ENCODE measurements at places on chromosomes 13 and 19.

DNA sequence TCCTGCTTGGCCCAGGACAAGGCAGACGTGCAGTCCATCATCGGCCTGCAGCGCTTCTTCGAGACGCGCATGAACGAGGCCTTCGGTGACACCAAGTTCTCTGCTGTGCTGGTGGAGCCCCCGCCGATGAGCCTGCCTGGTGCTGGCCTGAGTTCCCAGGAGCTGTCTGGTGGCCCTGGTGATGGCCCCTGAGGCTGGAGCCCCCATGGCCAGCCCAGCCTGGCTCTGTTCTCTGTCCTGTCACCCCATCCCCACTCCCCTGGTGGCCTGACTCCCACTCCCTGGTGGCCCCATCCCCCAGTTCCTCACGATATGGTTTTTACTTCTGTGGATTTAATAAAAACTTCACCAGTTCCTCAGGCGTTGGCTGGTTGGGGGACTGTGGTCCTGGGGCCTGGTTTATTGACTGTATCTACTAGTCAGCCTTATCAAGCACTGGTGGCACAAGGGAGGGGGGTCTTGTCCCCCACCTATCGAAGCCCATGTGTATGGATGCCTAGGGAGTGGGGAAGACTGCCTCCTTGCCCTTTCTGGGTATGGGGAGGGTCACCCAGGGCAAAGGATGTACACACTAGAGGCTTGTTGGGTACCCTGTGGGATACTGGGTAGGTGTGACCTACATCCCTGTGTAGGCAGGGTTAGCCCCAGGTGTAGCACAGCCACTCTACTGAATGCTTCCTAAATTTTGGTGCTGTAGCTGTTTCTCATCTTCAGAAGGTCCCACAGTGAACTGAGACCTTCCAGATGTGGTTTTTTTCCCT, 4.4 kb downstream of the CHMP2A start:
- DNase-seq, result no peak

GRCh38 chr19:47239152-47239551, 8.2 kb upstream of the BBC3 start:
- DNase-seq, result no peak

DNA sequence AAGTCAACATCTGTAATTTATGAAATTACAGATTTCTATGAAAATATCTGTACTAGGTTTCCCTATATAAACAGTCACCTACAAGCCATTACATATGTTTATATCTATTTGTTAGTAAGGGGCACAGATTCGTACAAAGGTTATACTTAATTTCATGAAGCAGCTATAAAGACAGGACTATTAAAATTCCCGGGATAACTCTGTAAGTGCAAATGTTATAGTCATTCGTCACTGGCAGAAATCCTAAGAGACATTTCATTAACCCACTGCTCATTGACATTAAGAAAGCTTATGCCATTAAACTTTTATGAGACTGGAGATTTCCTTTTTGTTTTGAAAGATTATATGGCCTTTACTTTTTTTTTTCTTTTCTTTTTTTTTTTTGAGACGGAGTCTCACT, 122.9 kb downstream of the MYO16 start:
- DNase-seq, result no peak

DNA sequence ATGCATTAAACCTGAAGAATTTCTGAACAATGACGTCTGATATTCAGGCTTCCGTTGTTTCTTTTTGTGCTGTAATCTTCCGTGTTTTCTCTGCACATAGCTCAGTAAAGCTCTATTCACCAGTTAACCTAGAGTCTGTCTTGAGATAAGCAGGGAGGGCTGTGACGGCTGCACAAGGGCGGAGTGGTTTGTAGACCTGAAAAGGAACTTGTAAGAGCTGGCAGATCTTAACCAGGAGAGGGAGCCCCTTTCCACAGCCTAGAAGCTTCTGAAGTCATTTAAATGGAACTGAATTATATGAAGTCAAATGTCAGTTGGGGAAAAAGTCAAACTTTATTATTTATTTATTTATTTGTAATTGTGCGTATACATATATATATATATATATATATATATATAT, 27.5 kb downstream of the DPRX start:
- no peak for DNase-seq

GRCh38 chr19:21084343-21084742, 2.3 kb downstream of the ZNF714 start:
- DNase-seq, result no peak

DNA sequence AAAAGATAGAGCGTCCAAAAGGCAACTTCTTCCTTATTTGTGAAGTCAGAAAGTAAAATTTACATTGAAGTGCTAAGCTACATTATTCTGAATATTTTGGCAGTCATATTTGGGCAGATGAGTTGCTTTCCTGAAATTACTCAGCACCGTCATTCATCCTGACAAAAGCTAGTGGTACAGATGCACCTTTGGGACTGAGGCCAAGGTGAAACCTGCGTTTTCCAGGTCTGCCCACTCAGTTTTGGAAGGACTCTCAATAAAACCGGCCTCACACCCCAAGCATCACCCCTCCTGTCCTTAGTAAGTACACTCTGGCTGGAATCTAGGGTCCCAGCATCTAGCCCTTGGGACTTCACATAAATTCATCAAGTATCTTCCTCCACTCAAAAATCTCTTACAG, 187.5 kb downstream of the TM9SF2 start:
- no peak for DNase-seq

- no peak for DNase-seq
These were observed 37.1 kb upstream of the MEDAG start for GRCh38 chr13:30868799-30869470.

GRCh38 chr19:35518313-35518712, 4.9 kb upstream of the DMKN start:
- DNase-seq, result no peak

DNA sequence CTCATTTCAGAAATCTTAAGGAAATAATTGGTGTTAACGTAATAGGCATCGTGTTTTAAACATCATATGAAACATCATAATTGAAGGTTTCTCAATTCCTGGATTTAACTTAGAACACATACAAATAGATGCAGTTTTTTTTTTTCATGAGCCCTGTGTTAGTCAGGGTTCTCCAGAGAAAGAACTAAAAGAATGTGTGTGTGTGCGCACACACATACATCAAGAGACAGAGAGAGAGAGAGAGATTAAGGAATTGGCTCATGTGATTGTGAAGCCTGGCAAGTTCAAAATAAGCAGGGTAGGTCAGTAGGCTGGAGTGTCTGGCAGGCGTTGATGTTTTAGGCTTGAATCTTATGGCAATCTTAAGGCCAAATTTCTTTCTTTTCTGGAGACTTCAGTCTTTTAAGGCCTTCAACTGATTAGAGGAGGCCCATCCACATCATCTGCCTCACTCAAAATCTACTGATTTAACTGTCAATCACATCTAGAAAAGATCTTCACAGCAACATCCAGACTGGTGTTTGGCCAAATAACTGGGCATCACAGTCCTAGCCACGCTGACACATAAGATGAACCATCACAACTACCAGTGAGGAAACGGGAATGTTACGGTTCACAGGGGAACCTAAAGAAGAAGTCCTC, 25.2 kb downstream of the SPATA13 start:
- DNase-seq, result no peak

DNA sequence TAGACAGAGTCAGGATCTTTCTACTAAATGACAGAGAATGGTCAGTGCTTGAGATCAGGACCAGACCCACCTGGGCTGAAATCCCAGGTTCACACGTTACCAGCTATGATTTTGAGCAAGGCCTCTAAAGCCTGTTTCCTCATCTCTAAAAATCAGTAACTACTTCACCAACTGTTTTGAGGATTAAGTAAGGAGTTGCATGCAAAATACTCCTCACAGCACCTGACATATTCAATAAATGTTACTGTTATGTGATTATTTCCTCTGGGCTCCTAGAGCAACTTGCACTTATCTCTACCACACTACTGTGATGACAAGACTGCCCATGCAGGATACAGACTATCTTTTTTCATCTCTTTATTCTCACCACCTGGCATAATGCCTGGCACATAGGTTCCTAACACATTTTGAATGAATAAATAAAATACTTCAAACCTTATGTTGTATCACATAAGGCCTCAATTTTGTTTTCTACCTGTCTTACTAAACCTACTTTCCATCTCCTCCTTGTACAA, 1.8 kb downstream of the KATNAL1 start:
- no peak for DNase-seq

- DNase-seq, result no peak
These were observed 57.2 kb downstream of the SOX1 start for GRCh38 chr13:112124141-112124540.

- DNase-seq, result no peak
These were observed 251.8 kb downstream of the UQCRFS1 start for GRCh38 chr19:28960986-28961705.

DNA sequence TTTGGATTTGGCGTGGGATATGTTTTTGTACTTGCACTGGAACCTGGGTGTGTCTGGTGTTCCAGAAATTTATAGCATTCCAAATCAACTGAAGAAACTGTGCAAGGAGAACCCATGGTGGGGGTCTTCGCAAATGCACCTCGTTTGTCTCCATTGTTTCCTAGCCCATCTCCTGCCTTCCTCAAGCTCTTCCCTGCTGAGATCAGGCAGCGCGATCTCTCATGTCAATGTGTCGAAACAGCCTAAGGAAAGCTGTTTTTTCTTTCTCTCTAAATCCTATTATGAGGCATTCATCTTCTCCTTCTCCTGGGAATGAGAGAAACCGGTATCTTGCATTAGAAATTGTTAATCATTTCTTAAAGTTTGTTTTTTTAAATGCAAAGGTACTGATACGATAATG, 131.0 kb downstream of the KLF5 start:
- no peak for DNase-seq

DNA sequence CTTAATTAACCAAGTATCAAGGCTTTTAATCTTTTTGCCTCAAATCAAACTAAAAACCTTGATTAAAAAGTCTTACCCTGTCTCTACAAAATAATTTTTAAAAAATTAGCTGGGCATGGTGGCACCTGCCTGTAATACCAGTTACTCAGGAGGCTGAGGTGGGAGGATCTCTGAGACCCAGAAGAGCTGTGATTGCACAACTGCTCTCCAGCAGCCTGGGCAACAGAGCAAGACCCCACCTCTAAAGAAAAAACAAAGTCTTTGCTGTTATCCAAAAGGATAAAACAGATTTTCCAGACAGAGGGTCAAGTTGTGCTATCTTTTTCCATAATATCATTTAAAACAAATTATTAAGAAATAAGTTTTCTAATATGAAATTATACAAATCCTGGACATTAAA, 26.8 kb upstream of the CEBPG start:
- no peak for DNase-seq

DNA sequence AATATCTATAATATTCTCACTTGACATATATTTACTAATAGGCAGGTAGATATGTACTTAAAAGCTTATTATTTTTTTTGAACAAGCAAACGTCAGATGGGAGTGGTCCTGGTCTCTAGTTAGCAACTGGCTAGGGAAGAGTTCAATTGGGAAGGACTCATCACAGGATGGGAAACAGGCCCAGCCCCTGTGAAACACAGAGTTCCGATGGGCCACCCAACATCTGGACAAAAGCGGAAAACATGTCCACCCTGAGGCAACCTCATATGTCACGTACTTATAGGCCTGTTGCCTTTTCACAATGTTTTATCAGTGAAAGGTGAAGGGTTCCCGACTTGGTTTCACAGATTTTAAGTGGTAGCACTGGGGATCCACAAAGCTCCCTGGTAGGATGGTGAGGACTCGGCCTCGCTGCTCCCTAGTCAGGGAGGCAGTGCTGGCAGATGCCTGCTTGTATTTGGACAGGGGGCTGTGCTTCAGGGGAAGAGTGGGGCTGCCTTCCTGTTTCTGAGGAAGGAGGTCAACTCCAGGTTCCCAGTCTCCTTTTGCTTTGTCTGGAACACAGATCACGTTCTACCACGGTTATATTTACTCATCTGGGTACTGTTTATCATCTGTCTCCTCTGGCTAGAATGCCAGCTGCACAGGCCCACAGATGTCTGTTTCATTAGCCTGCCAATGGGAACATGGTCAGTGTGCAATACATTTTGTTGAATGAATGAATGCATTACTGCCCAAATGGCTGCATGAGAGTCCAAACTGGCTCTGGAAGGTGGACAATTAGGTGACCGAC, 49.4 kb upstream of the SLC15A1 start:
- no peak for DNase-seq

- DNase-seq, result no peak
These were observed 138.6 kb upstream of the UFM1 start for GRCh38 chr13:38210928-38211596.

GRCh38 chr13:43307921-43308433, 284.6 kb downstream of the DNAJC15 start:
- no peak for DNase-seq

DNA sequence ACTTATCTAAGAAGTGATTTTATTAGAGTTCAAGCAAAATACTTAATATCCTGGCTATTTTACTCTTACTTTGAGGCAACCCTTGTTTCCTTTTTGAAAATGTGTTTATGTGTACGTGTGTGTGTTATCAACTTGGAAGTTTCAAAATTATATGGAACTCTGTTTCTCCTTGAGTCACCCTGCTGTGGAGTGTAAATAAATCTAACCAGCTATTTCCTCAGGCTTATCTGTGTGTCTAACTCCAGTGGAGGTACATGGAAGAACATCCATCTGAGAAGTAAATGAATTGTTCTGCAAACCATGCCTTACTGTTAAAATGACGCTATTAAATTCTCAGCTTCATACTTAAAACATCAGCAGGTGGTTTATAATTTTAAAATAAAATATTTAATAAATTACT, 583.4 kb upstream of the SLITRK5 start:
- DNase-seq, result no peak

DNA sequence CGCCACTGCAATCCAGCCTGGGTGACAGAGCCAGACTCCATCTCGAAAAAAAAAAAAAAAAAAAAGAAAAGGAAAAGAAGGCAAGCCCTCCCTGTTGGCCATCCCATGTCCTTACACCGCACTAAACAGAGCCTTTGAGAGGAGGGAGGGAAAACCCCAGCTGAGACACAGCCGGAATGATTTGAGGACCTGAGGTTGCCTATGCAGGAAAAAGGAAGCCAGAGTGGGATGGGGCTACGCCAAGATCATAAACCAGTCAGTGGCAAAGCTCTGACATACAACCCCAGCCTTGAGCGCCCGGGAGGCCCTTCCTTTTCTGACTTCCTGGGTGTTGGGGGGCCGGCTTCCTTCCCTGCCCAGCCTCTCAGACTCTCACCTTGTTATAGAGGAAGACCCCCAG, 12.5 kb upstream of the CHERP start:
- no peak for DNase-seq

DNA sequence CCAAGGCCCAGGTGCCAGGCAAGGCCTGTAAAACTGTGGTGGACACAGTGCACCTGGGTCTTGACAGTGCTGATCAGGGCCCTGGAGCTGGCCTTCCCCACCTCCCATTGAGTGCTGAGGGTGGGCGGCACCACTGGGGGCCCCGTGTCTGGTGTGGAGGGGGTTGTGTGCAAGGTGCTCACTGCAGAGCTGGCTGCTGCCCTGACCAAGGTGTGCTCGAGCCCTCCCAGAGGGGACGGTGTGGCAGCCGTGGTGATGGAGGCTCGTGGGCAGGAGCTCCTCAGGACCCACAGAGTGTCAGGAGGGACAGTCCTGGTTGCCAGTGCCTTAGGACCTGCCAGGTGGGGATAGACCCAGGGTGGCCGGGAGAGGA, 23.0 kb downstream of the ATP4B start:
- DNase-seq, result no peak

GRCh38 chr13:99653526-99653925, 152.3 kb downstream of the TM9SF2 start:
- DNase-seq, result no peak

- DNase-seq, result no peak
These were observed 178.3 kb downstream of the EFNB2 start for GRCh38 chr13:106357198-106357597.

Data from stimulated activated CD4-positive, alpha-beta T cell treated with anti-CD3 and anti-CD28 coated beads, Interleukin-15, amount 100 ng/mL, for 48 hours (primary cell).